T-helper 17 cell (primary cell): ENCODE measurements at places on chromosomes 7 and 10. TPM values are rescaled to one million over a fixed set of nuclear protein-coding genes. Genes with fewer than 3 reads are reported as not detected.

DNA sequence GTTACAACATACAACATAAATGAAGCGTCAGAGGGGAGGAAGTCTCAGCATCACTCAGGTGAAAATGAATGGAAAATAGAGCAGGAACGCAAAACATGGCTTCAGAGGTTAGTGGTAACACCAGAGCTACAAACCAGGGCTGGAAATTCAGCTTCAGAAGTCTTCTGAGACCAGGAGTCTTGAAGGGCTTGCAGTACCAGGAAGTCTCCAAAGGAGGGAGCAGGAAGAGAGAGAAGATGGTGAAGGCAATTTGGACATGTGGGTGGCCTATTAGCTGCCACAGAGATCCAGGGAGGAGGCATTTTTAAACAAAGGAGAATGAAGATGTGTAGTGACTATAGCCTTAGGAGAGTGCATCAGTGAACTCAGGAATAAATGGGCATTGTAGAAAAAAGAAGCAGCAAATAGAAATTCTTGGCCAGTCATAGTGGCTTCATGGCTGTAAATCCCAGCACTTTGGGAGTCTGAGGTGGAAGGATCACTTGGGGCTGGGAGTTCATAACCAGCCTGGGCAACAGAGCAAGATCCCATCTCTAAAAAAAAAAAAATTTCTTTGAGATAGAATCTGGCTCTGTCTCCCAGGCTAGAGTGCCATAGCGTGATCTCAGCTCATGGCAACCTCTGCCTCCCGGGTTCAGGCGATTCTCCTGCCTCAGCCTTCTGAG, 9.3 kb upstream of the TET1 start:
- no peak overlapping the region for H3K4me3 ChIP-seq
- DNase-seq = no peak
- no peaks in the 10 kb centered on the region for H3K27me3 ChIP-seq
- H3K4me1 ChIP-seq = peaks cover 7% of the 10 kb centered on the region
- peaks cover 2% of the 10 kb centered on the region for H3K36me3 ChIP-seq
- no peak overlapping the region for H3K27ac ChIP-seq

GRCh38 chr10:13450069-13450468, 78.7 kb downstream of the BEND7 start:
- H3K36me3 ChIP-seq = peaks cover 2% of the 10 kb centered on the region
- H3K27ac ChIP-seq = no peak overlapping the region
- H3K4me3 ChIP-seq = no peak overlapping the region
- no peak for DNase-seq
- H3K4me1 ChIP-seq = peaks cover 7% of the 10 kb centered on the region

DNA sequence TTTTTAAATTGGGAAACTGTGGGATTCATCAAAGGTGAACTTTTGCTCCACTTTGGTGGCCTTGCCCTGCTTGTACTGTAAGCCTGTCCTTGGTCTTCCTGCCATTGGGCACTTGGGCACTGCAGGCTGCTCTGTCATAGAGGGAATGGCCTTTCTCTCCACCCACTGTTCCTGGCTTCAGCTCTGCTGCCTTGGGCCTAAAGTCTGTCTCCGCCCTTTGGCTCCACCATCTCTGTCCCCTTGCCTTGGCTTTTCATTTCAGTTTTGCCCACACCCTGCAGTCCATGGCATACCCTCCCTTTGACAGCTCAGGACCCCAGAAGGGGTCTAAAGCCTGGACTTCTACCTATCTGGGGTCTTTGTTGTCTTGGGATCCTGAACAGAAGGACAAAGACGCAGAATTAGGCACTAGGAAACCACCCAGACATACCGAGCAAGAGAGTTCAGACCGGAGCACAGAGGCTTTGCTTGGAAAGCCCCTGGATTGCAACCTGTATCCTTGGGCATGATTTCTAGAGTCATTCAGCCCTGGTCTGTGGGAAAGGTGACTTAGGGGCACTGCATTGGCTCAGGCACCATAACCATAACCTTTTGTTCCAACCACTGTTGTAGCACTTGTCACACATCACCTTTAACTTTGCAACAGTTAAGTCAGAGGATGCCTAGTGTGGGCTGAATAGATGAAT, 5.2 kb upstream of the ARHGAP22 start:
- H3K27ac ChIP-seq = no peak overlapping the region
- H3K36me3 ChIP-seq = peaks cover 2% of the 10 kb centered on the region
- peaks cover 68% of the 10 kb centered on the region for H3K27me3 ChIP-seq
- H3K4me1 ChIP-seq = peaks cover 7% of the 10 kb centered on the region

LIPK gene
- not detected for total RNA-seq

GRCh38 chr7:74253835-74254128, 417 bp downstream of the RFC2 start:
- peak overlapping the region; percentile 91 for H3K27ac ChIP-seq
- DNase-seq = no peak
- H3K27me3 ChIP-seq = no peaks in the 10 kb centered on the region
- H3K4me3 ChIP-seq = peak overlapping the region; percentile 96
- H3K36me3 ChIP-seq = peaks cover 6% of the 10 kb centered on the region

DNA sequence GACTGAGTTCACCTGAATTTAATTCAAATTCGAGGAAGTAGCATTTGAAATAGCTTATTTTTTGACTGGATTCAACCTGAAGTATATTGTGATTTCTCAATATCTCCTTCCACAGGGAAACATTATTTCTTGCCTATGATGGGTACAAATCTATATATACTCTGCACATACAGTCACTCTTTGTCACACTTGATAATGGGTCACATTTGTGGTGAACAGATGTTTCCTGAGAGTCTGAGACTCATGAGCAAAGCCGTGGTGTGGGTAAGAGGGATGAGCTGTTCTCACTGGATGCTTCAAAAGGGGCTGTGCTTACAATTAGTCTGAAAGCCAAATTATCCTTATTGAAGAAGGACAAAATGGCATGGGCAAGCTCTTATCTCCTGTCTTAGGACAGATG, 18.0 kb upstream of the TBXAS1 start:
- no peak for DNase-seq
- H3K36me3 ChIP-seq = peaks cover 3% of the 10 kb centered on the region
- H3K4me1 ChIP-seq = peaks cover 2% of the 10 kb centered on the region
- no peak overlapping the region for H3K27ac ChIP-seq
- H3K27me3 ChIP-seq = peaks cover 11% of the 10 kb centered on the region

PHYHIPL gene
- not detected for total RNA-seq

GRCh38 chr10:15632456-15633091, 87.1 kb downstream of the ITGA8 start:
- H3K36me3 ChIP-seq = no peaks in the 10 kb centered on the region
- no peaks in the 10 kb centered on the region for H3K4me1 ChIP-seq
- DNase-seq = no peak
- no peak overlapping the region for H3K4me3 ChIP-seq

SCD gene
- total RNA-seq = 1.5 TPM

GET4 gene
- 58.5 TPM for total RNA-seq

GRCh38 chr10:133235265-133235855, 2.3 kb upstream of the VENTX start:
- peaks cover 11% of the 10 kb centered on the region for H3K4me1 ChIP-seq
- peaks cover 42% of the 10 kb centered on the region for H3K27me3 ChIP-seq
- no peak for DNase-seq
- H3K27ac ChIP-seq = no peak overlapping the region
- H3K36me3 ChIP-seq = no peaks in the 10 kb centered on the region

GRCh38 chr7:130615583-130615982, 53.0 kb downstream of the COPG2 start:
- H3K4me3 ChIP-seq = no peak overlapping the region
- no peaks in the 10 kb centered on the region for H3K27me3 ChIP-seq
- DNase-seq = no peak
- H3K27ac ChIP-seq = no peak overlapping the region

GRCh38 chr10:132865171-132865631, 77.2 kb downstream of the CFAP46 start:
- H3K4me3 ChIP-seq = no peak overlapping the region
- peaks cover 4% of the 10 kb centered on the region for H3K4me1 ChIP-seq
- peaks cover 36% of the 10 kb centered on the region for H3K27me3 ChIP-seq

DNA sequence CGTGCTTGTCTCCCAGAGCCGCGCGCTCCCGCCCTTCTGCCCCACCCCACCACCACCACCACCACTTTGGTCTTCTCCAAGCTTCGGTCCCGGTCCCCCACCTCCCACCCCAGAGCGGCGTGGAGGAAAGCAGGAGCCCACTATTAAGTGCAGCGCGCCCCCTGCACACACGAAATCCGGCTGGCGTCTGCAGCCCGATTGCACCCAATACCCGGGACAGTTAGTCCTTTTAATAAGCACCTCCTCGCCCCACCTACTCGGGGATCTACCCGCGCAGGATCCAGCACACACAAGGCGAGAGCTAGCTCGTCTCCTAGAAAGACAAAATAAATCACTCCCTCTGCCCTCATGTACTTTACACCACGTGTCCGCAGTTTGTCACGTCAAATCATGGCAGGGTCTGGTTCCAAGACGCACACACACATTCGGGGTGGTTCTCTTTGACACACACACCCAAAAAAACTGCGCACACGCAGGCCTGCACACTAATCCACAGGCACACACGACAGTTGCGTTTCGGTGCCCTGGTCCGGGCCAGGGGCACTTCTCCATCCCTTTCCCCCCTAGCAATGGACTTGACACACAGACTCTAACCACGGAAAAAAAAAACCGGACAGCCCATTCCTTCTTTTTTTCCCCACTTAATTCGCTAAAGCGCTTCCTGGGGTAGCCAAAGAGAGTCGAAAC, 1.6 kb downstream of the SFMBT2 start:
- peak overlapping the region; percentile 98 for H3K4me3 ChIP-seq
- DNase-seq = no peak
- peaks cover 24% of the 10 kb centered on the region for H3K4me1 ChIP-seq
- H3K36me3 ChIP-seq = no peaks in the 10 kb centered on the region

- no peak for DNase-seq
- no peaks in the 10 kb centered on the region for H3K27me3 ChIP-seq
- H3K27ac ChIP-seq = peak overlapping the region; percentile 24
- peaks cover 2% of the 10 kb centered on the region for H3K36me3 ChIP-seq
Measured at GRCh38 chr10:47286591-47287315, 13.2 kb upstream of the GDF10 start.

DNA sequence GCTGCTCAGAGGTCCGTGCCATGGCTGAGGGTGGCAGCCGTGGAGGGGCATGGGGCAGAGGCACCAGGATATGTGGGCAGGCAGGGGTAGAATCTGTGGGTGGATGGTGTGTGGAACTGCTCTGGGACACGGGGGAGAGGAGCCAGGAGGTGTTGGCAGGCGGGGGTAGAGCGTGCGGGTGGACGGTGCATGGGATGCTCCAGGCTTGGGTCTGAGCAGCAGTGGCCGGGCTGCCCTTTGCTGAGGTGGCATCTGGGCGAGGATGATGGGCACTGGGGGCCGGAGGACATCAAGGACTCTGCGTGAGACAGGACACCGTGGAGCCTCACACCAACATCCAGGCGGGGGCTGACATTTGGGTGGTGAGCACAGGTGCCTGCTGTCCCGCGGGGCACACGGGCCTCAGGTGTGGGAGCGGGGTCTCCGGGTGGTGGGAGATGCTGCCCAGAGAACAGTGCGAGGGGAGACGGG, 46.2 kb downstream of the JAKMIP3 start:
- peak; percentile 4 for DNase-seq
- peaks cover 14% of the 10 kb centered on the region for H3K27me3 ChIP-seq
- H3K36me3 ChIP-seq = no peaks in the 10 kb centered on the region
- no peak overlapping the region for H3K27ac ChIP-seq
- H3K4me1 ChIP-seq = no peaks in the 10 kb centered on the region

DNA sequence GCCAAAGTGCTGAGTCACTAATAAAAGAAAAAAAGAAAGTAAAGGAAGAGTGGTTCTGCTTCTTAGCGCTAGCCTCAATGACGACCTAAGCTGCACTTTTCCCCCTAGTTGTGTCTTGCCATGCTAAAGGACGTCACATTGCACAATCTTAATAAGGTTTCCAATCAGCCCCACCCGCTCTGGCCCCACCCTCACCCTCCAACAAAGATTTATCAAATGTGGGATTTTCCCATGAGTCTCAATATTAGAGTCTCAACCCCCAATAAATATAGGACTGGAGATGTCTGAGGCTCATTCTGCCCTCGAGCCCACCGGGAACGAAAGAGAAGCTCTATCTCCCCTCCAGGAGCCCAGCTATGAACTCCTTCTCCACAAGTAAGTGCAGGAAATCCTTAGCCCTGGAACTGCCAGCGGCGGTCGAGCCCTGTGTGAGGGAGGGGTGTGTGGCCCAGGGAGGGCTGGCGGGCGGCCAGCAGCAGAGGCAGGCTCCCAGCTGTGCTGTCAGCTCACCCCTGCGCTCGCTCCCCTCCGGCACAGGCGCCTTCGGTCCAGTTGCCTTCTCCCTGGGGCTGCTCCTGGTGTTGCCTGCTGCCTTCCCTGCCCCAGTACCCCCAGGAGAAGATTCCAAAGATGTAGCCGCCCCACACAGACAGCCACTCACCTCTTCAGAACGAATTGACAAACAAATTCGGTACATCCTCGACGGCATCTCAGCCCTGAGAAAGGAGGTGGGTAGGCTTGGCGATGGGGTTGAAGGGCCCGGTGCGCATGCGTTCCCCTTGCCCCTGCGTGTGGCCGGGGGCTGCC, at the start of gene IL6:
TSS of gene IL6 (plus strand) at position 294 of the 807 bp plus-strand sequence. CDS start at position 357, 63 bp downstream.
- no peak for DNase-seq
- peak within 1 kb of the TSS; percentile 55 for H3K4me3 ChIP-seq
- H3K36me3 ChIP-seq = no peaks in the 10 kb centered on the region
- H3K27ac ChIP-seq = no peak within 1 kb of the TSS

FBXL13 gene
- total RNA-seq = 1.4 TPM

- H3K27ac ChIP-seq = no peak overlapping the region
- no peak overlapping the region for H3K4me3 ChIP-seq
- DNase-seq = no peak
- H3K4me1 ChIP-seq = no peaks in the 10 kb centered on the region
- peaks cover 21% of the 10 kb centered on the region for H3K36me3 ChIP-seq
- no peaks in the 10 kb centered on the region for H3K27me3 ChIP-seq
Measured at GRCh38 chr10:96153070-96153469, 23.0 kb downstream of the ZNF518A start.

DNA sequence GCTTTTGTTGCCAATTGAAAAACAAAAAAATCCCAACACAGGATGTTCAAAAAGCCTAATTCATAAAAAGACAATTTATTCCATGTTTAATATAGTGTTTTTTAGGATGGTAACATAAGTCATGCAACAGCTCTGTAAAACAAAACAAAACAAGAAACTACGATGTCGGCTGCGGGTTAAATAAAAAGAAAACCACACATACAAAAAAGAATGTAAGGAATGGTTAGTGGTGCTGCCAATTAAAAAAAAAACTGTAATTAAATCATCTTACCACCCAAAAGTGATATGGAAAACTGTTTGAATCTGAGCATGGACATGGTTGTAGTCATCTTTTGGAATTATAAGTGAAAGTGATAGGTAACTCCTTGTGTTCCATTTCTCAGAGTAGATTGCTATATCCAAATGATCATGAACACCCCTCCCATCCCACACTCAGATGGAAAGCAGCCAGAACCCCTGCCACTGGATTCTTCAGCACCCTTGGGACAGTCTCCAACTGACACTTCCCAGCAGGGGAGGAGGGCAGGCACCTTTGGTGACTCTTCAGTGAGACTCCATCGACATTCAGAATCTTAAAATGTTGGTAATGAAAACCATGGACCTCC, 14.3 kb upstream of the DAGLB start:
- no peak overlapping the region for H3K4me3 ChIP-seq
- H3K27ac ChIP-seq = no peak overlapping the region
- peaks cover 2% of the 10 kb centered on the region for H3K4me1 ChIP-seq
- H3K27me3 ChIP-seq = no peaks in the 10 kb centered on the region
- H3K36me3 ChIP-seq = peaks cover 5% of the 10 kb centered on the region

- no peaks in the 10 kb centered on the region for H3K36me3 ChIP-seq
- no peak for DNase-seq
- H3K4me3 ChIP-seq = no peak within 1 kb of the TSS
- H3K4me1 ChIP-seq = no peaks in the 10 kb centered on the region
- no peaks in the 10 kb centered on the region for H3K27me3 ChIP-seq
Measured at GRCh38 chr10:126670056-126670894, at the start of gene C10orf90. C10orf90 (minus strand) TSS chr10:126670693; CDS start chr10:126670480, 213 bp downstream.

GRCh38 chr10:90413196-90413595, 444.6 kb downstream of the HTR7 start:
- DNase-seq = no peak
- no peaks in the 10 kb centered on the region for H3K4me1 ChIP-seq
- no peaks in the 10 kb centered on the region for H3K36me3 ChIP-seq
- no peaks in the 10 kb centered on the region for H3K27me3 ChIP-seq
- H3K27ac ChIP-seq = no peak overlapping the region
